ENCODE measurements at places on chromosomes 11 and 22.

- no peak for DNase-seq
Measured at GRCh38 chr11:73194593-73194992, 23.5 kb upstream of the P2RY2 start.

DNA sequence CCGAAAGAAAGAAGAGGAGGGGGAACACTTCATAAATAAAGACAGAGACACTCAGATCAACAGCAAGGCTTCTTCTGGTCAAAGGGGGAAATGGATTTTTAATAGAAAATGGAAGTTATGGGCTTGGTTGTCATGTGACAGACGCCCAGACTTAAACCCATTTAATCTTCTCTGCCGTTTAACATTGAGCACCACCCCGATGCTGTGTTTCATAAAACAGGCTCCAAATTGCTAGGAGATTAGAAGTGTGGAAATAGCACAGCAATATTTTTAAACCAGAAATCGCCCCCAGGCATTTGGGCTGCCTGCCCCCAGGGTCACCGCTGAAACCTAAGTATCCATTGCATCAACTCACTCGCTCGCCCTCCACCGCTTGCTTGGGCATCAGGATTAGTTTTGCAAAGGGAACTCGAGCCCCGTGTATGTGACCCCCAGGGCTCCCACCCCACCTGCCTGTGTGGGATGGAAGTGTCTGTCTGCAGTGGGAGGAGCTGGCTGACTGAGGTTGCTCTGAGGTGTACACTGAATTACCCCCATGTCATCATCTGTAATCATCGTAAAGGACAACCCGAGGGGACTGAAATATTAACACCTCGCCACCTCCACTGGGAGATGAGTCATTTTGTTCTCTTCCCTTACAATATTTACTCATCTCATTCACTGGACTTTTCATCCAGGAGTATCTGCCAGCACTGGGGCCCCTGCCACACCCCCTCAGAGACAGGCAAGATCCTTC lies 10.7 kb downstream of the DSCAML1 start:
- no peak for DNase-seq

DNA sequence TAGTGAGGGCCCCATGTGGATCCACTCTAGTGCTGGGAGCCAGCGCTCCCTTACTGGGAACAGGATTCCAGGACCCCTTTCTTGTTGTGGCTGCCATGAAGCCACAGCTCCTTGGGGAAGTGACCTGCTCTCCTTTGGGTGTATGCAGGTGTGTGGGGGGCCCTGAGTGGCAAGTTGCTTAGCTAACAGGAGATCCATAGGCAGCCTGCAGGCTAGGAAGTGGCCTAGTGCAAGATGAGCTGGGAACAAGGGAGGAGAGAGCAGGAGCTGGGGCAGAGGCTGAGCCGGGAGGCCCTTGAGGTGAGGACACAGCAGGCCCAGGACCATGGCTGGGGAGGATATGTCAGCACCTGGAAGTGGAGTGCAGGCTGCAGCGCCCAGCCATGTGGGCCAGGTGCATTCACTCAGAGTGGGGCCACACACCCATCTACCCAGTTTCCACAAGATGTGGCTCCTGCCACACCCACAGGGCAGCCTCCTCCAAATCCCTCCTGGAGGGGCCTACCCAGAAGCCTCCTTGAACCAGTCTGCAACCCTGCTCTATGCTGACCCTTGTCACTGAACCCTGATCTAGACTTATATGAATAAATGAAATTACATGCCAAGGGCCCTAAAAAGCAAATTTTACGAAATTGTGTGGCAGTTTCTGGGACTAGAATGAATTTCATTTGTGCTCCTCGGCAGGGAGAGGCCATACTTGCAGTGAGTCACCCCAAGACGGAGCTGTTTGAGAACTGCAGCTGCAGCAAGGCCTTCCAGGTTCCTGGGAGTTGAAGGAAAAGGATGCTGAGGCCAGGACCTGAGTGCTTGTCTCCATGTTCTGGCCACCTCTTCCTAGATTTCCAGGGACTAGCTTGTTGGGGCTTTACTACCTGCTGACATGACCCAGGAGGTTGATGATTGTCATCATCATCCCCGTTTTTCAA lies 3.2 kb downstream of the THAP7 start:
- no peak for DNase-seq

DNA sequence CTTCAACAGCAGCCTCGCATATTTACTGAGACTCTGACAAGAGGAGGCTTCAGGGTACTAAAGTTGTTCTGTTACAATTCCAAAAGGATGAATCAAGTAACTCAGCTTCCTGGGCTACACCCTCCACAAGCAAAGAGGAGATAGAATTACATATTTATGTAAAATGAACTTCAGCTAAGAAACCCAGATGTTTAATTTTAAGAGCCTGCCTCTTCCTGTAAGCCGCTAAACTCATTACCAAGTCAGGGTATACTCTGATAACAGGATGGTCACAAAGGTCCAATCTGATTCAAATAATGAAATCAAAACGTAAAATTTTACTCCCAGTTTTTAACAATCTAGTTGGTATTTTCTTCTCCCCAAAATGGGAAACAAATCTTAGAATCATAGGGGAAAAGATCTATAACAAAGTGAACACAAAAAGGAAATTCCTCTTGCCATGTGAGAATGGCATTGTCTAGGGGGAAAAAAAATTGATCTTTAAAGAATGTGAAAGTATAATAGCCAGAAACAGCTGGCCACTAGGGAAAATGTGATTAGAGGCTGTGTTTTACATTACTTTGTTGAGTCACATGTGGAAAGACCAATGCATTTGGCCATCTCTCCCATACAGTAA lies 30.9 kb downstream of the CHEK2 start:
- no peak for DNase-seq

DNA sequence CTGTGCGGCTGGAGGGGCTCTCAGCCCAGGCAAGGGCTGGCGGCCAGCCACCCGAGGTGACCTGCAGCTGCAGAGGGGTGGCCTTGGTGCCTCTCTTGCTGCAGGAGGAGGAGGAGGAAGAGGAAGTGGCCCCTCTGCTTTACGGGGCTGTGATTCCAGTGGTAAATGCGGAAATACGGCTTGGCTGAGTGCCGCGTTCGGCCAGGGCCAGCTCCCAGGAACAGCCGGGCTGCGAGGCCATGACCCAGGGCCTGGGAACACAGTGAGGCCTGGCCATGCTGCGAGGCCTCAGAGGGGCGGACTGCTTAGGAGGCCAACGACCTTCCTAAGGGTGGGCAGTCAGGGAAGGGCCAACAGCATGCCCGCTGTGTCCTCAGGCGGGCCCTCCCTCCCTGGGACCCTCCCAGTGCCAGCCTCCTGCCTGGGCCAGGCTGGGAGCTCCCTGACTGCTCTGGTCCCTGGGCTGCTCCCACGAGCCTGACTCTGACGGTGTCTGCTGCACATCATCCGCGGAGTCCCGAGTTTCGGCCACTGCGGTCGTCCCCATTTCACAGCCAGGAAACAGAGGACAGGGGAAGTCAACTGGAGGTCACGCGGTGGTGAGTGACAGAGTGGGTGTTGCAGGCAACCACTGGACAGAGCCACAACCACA lies 20.8 kb upstream of the PPARA start:
- DNase-seq, result no peak

GRCh38 chr11:2097998-2098690 lies 41.0 kb downstream of the IGF2 start:
- peak; percentile 25 for DNase-seq

DNA sequence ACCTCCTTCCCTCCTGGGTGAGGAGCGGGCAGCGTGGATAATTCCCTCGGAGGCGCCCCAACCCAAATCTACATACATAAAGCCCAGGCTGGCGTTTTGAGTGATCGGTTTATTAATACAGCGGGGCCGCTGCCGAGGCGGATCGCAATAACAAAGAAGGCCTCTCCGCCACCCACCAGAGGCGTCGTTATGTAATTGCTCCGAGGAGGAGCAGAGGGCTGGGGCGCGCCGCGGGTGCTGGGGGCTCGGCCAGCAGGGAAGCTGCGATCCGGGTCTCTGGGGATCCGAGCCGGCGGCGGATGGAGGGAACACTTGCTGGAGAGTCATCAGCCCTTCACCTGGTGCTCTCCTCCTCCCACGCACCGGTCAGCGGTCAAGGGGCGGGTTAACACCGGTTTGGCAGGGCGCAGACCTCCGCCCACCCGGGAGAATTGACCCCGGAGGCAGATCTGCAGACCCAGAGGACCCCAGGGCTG lies 6.4 kb upstream of the TP53I11 start:
- DNase-seq, result no peak

- DNase-seq, result no peak
Measured at GRCh38 chr11:12981676-12982522, 27.2 kb upstream of the RASSF10 start.

- no peak for DNase-seq
Measured at GRCh38 chr22:44972363-44973083, 37.3 kb downstream of the PHF21B start.

DNA sequence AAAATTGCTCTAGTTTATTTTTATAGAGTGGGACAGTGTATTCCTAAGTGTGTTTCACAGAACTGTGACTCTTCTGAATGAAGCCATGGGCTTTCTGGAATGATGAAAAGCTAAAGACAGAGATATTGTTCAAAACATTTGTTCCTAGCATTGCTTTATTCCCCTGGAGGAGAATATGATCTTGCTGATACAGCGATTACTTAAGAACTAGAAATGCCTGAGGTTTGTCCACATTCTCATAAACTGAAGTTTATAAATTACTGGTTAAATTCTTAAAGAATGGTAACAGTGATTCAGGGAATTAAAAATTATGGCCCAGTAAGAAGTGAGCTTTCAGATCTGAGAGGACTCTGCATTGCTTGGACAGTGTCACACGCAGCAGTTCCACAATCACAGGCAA lies 690.3 kb downstream of the FAM181B start:
- no peak for DNase-seq

- DNase-seq, result peak; percentile 95
Measured at GRCh38 chr11:33700502-33701271, at the start of gene C11orf91. C11orf91 (minus strand) TSS chr11:33700826; CDS start chr11:33700740, 86 bp downstream.

- DNase-seq, result no peak
Measured at GRCh38 chr11:94134651-94135512, 6.2 kb downstream of the PANX1 start.

- DNase-seq, result no peak
Measured at GRCh38 chr11:43644621-43645299, 35.8 kb upstream of the HSD17B12 start.

GRCh38 chr11:131760091-131761061 lies 390.0 kb downstream of the NTM start:
- no peak for DNase-seq

DNA sequence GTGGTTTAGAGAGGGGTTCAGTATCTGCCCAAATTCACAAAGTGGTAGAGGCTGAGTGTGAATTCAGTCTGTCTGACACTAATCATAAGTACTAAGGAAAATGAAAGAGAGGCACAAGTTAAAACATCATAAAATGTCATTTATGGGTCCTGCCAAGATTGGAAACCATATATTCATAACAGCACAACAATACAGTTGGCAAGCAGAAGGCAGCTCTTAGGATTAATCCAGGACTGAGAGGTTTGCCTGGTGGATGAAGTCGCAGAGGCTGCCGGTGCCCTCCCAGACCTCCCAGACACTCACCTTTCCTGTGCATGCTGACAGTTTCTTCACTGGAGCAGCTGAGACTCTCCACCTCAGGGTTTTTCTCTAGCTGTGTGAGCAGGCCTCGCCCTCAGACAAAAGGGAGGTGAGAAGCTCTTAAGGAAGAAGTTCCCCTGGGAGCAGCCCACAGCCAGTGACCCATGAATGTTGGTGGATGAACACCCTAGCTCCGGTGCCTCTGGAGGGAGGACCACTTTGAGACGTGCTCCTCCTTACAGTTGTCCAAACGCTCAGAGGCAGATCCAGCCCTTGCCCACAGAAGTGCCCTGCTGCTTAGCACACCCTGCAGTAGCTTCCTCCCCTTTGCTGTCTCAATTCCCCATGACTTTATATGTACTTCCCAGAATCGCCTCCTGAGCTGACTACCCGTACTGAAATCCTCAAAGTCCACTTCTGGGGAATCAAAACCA lies 43.7 kb downstream of the MAML2 start:
- no peak for DNase-seq

DNA sequence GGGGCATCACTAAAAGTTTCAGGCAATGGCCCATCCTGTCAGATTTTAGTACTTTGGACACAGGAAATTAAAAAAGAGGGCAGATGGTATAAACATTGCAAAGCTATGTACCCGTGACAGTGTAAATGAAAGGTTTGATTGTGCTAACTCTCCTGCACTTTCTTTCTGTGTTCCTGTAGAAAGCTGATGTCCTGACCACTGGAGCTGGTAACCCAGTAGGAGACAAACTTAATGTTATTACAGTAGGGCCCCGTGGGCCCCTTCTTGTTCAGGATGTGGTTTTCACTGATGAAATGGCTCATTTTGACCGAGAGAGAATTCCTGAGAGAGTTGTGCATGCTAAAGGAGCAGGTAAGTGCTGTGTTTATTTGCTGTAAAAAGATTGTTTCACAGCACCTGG lies 10.3 kb downstream of the CAT start:
- DNase-seq, result no peak

DNA sequence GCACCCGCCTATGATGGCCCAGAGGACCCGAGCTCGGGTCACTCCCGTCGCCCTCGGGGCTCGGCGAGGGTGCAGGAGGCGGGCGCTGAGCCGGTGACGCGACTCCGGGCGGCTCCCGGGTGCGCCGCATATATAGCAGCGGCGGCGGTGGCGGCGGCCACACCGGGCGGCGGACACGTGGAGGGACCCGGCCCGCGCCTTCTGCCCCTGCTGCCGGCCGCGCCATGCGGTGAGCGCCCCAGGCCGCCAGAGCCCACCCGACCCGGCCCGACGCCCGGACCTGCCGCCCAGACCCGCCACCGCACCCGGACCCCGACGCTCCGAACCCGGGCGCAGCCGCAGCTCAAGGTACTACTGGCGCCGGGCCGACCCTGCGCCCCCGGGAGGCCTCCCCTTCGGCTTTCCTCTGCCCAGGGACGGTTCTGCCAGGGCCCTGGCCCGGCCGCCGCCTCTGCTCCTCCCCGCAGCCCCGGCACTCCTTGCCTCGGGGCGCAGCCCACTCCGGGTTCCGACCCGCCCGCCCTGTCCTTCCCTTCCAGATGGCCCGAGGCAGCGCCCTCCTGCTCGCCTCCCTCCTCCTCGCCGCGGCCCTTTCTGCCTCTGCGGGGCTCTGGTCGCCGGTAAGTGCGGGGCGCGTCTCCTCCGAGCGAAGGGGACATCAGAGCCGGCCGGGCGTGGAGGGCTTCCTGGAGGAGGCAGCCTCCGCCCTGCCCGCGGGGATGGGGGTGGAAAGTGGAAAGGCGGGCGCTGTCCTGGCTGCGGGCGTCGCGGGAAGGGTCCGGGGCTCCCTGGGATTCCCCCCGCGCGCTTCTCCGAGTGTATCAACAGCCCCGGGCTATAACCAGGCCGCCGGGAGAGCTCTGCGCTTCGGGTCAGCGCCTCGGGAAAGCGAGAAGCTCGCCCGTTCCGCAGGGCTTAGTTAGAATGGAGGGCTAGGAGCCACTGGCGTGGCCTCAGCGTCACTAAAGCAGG lies at the start of gene GAL:
Gene GAL, plus strand, starts transcription at position 160 of the 972 bp plus-strand sequence. Its CDS starts 380 bp downstream, at position 540.
- DNase-seq, result no peak

DNA sequence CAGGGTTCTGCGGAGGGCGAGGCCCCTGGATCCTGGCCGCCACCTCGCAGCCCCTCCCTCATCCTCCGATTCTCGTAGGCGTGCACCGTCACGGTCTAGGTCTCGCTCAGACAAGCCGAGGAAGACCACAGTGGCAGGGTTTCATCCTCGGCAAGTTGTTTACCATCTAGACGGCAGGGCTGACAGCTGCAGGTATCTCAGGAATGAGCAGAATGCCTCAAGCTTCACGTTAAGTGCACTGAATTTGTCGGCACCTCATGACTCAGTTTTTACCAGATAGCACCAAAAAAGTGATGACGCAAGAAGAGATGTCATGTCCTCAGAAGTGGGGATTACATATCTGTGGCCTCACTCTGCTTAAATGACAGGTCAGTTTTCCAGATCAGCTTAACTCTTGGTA lies 35.1 kb downstream of the WT1 start:
- DNase-seq, result no peak

- no peak for DNase-seq
Measured at GRCh38 chr22:20793748-20794649, 20.1 kb downstream of the SERPIND1 start.

- no peak for DNase-seq
Measured at GRCh38 chr22:36940676-36941075, 27.2 kb downstream of the CSF2RB start.
